Spinal cord (tissue), 10 donors: ENCODE measurements at places on chromosomes 7 and 10. TPM values are rescaled to one million over a fixed set of nuclear protein-coding genes. Genes with fewer than 3 reads are reported as not detected.

DNA sequence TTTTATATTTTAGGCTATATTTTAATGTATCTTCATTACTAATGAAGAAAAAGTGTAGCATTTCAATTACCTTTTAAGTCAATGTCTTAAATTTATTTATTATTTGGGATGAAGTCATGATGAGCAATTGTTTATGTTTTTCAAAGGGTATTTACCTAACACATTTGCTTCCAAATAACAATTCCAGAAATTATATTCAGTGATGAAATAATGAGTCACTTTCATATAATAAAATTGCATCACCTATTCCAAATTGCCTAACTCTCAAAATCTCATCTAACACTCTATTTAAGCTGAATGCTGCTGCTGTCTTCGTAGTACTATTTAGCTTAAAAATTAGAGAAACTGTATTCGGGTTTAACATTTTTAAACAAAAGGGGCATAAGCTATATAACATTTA, 97.7 kb downstream of the PRKG1 start:
- no peak for DNase-seq

GRCh38 chr7:24898691-24899090, 81.3 kb downstream of the OSBPL3 start:
- DNase-seq = no peak

- peak; percentile 82 for DNase-seq
Measured at GRCh38 chr10:71835671-71836595, 15.1 kb downstream of the PSAP start.

DNA sequence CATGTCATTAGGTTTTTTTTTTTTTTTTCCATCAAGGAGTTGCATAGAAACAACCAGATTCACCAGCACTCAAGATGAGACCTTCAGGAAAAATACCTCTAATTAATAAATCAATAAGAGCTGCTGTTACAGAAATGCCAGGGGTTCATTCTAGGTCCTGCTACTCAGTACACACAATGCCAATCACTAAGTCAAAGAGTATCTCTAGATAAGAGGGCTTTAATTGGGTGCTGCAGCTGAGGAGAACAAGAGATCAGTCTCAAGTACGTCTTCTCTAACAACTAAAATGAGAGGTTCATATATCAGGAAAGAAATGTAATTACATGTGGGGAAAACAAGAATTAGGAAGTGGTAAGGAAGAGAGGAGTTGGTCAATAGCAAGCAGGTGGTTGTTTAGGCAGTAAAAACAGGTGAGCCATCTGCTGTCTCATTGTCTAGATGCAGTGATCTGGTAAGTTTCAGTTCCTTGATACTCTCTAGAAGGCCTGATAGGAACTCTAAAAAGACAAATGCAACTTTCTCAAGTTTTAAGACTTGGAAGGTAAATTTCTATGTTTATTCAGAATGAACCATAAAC, 272.9 kb upstream of the ZWINT start:
- no peak for DNase-seq

DNA sequence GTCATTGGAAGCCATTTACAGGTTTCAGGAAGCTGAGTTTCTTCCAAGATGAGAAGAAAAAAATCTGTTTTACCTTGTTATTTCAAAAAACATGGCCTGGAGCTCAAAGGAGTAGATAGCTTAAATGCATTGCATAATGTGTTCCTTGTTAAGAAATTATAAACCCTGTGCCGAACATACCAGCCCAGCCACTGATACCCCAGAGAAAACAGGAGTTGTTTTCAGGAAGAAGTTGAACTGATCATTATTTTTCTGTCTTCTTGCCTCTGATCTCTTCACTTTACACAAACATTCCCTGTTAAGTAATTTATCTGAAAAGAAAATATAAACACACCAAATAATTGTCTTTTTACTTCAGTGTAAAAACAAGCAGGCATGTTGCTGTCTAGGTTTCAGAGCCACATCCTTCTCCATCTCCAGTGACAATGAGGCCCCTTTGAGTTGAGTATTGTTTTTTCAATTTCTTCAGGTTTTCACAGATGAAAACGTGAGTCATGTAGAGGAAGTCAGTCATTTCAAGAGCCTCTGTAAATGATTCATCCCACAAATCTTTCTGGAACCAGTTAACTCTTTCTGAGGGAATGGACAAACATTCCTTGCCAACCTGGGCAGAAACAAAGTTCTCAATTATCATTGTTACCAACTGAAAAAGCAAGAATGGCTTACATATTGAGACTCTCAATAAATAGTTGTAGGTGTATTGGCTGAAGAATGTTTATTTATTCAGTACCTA, 244.2 kb downstream of the IPMK start:
- no peak for DNase-seq

DNA sequence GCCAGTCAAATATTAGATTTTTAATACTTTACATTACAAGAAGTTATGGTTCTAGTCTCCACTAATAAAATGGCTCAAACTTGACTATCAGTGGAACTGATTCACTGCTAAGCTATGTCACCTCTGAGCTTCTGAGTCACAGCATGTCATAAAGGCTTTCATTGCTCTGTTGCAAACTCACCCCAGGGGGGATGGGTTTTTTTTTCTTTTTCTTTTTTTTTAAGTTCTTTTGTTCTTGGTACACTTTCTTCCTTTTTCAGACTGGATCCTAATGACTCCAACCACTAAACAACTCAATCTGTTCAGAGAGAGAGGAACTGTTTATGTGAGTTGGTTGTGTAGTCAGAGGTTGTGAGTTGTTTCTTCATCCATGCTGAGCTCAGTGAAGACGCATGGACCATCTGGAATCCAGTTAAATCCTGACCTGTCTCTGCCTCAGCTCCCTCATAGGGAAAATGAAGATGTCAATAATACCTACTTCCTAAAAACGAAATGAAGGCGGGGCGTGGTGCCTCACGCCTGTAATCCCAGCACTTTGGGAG, 11.0 kb downstream of the MYOF start:
- DNase-seq = no peak

The OR6B1 gene
- total RNA-seq = not detected

DNA sequence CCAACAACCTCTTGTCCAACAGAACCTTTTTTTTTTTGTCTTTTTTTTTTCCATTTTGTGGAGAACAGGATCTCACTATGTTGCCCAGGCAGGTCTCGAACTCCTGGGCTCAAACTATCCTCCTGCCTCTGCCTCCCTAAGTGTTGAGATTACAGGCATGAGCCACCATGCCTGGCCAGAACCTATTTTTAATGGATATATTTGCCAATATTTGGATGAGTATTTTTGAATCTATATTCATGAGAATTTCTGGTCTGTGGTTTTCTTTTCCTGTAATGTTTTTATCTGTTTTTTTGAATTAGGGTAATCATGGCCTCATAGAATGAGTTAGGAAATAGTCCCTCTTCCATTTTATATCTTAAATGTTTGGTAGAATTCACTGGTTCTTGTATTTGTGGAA, 70.4 kb upstream of the RET start:
- no peak for DNase-seq

The WDR11 gene
- 91.5 TPM for total RNA-seq

The BHLHA15 gene
- total RNA-seq = 0.99 TPM
